Smooth muscle cell of the brain vasculature (primary cell): ENCODE measurements at places on chromosomes 3 and 15.

GRCh38 chr15:67359431-67360079, 105.0 kb downstream of the IQCH start:
- no peak for DNase-seq

DNA sequence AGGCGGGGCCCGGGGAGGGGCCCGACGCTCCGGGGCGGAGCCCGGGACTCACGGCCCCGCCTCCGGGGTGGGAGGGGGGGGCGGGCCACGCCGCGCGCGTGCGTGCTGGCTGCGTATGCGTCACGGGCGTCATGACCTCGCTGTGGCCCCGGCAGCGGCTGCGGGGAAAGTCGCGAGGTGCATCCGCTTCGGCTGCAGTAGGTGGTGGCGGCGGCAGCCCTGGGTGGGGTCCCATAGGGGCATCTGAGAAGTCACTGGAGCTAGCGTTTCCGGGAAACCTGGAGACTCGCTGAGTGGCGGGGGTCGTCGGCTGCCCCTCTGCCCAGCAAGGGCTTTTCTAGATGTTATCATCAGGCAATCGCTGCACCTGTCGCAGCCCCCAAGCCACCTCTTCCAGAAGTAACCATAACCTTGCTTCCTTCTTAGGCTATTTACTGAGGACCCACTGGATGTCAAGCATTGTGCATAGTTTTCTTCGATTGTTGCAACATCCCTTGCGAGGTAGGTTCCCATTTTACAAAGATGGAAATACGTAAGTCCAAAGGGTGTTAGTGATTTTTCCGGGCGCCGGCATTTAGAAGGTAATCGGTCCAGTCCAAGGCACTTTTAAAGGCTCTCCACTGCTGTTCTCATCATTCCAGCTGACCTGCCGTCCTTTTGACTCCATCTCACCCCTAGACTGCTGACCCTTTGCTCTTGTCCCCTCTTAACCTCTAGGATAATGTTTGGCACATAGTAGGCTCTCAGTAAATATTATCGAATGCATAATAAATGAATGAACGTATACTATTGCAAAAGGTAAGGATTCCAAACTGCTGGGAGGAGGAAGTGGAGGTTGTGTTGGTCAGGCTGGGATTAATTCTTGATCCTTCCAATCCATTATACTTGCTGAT, at the start of gene GDPGP1:
Gene GDPGP1 (plus strand): TSS at position 114 of the 893 bp plus-strand sequence. CDS start 6,700 bp downstream, outside the sequence.
- peak; percentile 85 for DNase-seq

DNA sequence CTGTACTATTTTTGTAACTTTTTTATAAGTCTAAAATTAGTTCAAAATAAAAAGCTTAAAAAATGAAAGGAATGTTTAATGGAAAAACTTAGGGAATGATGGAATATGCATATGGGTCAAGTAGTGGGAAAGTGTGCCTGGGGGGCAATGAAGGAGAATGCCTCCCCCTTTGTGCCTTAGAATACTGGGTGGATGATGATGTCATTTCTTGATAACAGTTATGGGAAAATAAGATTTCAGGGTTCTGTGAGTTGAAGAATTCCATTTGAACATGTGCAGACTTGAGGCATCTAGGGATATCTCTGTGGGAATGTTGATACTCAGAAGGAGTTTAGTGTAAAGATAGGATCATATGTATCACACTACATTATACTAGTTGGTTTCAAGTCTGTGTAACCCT, 13.8 kb downstream of the WDR93 start:
- DNase-seq: no peak

GRCh38 chr3:69445498-69445897, 59.6 kb upstream of the FRMD4B start:
- DNase-seq: no peak

- no peak for DNase-seq
Observed at GRCh38 chr15:52652984-52653383, 26.2 kb downstream of the ATOSA start.

GRCh38 chr3:127473244-127474024, 117.1 kb downstream of the TPRA1 start:
- DNase-seq: no peak

DNA sequence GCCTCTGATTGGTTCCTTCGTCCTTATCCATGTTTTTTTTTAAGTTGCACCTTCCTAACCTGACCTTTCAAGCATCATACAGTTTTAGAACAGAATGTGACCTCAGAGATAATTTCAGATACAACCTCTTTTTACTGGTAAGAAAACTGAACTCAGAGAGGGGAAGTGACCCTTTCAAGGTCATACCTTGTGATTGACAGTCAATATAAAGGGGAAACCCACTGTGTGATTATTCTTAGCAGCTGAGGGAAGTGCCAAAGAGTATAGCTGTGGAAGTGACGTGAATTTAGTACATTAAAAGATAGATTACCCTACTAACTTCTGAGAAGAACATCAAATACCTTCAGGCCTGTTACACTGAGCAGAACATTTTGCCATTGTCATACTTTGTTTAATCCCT, 319.4 kb downstream of the NEK10 start:
- no peak for DNase-seq

DNA sequence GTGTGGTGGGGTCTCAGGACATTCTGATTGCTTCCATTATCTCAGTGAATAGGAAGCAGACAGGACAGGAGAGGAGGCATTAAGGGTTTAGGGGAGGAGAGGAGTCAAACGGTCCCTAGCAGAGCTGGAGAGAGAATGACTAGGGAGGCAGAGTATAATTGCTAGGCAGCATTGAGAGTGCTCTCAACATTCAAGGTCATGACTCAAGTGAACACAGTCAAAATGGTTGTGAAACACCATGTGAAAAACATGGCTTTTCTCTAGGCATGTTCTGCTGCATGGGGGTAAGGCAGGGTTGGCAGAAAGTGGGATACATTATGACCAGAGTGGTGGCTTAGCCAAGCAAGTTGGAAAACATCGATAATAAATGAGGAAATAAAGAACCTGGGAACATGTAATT, 19.5 kb upstream of the HRH1 start:
- no peak for DNase-seq

GRCh38 chr3:146732325-146732724, 127.2 kb upstream of the PLSCR5 start:
- DNase-seq: no peak

DNA sequence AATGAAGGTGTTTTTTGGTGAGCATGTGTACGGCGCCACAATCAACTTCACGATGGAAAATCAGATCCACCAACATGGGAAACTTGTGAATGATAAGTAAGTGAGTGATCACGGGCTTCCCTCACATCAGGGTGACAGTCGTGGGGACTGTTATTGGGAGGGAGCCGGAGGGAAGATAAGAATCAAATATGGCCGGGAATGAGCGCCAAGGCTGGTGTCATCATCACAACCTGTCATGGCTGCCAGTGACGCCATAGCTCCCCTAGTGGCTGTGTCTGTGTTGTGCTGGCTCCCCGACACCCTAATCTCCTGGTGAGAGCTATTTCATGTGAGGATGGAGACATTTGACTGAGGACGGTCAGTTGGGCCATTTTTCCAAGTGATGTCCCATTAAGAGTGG, 168.5 kb downstream of the SV2B start:
- DNase-seq: no peak

DNA sequence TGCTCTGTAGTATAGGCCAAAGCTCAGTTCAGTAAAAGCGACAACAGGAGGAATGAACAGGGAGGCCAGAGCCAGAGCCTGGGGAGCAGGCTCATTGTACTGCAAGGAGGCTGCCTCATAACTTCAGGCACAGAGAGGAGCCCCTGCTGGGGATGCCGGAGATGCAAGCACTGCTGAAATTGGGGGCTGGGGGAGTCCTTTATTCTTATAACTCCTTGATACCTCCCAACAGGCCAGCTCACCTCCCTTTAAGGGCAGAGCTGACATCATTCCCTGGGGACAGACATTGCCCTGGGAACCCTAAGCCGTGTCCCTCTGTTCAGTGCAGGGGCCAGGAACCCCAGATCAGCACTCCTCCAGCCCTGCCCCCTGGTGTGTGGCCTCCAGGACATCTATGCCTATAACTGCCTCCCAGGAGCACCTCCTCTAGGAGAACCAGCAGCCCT, 83.8 kb upstream of the MRPS22 start:
- DNase-seq: no peak

GRCh38 chr3:111338059-111338698, 203.8 kb upstream of the CD96 start:
- DNase-seq: peak; percentile 77

DNA sequence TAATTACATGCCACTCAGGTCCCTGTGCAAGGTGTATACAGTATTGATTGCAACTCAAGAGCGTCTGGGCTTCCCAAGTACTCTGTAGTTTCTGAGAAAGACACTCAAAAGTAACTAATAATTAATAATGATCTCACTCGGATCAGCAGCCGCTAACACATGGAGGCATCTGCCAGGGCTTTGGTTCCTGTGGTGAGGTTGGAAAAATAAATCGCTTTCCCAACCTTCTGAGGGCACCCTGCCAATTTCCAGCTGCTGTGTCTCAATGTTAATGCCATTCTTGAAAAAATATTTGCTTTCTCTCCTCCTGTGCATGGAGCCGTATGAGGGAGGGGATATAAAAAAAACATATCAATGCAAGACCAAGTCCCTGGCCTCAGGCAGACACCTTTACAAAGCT, 116.5 kb upstream of the SLC2A2 start:
- peak; percentile 74 for DNase-seq

DNA sequence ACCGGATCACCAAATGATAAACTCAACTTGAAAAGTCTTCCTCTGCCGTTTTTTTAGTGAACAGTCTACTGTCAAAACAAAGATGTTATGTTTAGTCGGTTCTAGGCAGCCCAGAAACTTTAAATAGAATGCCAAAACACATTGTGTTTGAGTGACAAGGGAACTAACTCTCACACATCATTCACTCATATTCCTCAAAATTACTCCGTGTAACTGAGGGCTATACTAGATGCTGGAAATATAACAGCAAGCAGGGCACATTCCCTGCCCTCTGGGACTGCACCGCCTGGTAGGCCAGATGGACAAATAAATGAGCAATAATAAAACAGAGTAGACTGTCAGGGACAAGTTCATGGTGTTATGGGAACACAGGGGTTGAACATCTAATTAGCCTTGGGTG, 251.4 kb downstream of the MAGI1 start:
- DNase-seq: no peak

GRCh38 chr15:92955706-92956105, 55.6 kb downstream of the CHD2 start:
- DNase-seq: no peak

DNA sequence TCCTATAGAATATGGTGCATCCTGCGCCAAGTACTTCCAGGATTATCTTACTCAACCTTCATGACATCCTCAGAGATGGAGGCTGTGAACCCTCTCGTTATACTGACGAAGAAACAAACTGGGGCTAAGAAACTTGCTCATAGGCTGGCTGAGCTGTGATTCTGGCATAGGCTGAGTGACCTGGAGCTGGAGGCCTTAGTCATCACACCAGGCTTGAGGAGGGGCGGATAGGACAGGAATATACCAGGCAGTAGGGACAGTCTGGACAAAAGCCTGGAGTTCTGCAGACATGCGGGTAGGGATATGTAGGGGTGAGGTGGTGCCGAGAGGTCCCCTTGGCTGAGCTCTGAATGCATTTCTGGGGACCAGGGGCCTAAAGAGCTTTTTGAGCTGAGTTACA, 18.1 kb downstream of the HEMK1 start:
- no peak for DNase-seq

DNA sequence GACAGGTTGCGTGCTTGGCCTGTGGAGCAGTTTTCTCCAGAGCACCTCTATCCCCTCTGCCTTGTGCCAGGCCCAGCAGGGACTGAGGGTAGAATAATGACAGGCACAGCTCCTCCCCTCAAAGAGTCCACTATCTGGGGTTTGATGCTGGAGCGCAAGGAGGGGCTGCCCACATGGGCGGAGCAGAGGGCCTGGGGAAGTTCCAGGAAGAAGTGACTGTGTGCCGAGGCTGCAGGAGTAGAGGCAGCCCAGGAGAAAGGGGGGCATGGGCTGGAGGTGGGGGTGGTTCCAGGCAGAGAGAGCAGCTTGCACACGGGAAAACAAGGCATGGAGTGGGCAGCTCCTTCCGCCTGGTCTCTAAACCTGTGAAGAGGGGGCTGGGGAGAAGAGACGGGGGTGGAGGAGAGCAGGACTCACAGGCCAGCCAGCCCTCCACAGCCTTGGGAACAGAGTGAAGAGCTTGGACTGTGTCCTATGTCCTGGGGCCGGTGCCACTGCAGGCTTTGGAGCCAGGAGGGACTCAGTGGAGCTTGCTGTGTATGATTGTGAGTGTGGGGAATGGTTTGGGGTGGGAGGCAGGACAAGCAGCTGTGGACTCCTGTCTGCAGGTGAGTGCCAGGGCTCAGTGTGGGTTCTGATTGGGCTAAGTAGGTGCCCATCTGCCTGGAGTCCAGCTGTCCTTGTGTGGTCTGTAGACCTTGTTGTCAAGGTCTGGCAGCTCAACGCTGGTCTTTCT, 48.1 kb downstream of the APBA2 start:
- no peak for DNase-seq

DNA sequence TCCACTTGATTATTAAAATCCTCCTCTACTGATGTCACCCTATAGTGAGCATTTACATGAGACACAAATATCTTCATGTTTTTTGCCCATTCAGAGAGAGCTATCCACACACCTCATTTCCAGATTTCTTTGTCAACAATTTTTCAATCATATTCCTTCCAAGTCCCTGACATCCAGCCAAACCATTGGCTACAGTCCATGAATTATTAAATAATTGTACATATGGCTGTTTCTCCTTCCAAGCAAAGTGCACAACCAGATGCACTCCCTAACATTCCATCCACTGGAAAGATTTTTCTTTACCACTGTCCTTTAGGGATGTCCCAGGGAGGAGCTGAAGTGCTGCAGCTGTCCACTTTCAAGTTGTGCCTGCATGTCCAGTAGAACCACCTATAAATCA, 328.0 kb upstream of the MDFIC2 start:
- DNase-seq: no peak

DNA sequence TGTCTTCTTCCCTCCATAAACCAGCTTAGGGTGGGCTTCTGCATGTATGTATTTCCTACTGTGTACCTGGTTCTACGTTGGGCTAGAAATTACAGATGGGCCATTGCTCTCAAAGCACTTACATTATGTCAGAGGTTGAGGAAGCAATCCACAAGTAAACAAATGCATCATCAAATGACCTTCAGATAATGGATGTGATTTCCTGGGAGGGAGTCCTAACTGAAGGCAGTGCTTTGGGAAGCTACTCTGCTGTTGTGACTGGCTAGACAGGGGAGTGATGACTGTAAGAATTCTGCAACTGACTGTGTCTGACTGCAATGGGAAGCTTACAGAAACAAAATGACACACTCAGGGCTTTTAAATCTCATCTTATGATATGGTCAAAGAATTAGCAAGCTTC, 71.0 kb upstream of the PRR23E start:
- no peak for DNase-seq

DNA sequence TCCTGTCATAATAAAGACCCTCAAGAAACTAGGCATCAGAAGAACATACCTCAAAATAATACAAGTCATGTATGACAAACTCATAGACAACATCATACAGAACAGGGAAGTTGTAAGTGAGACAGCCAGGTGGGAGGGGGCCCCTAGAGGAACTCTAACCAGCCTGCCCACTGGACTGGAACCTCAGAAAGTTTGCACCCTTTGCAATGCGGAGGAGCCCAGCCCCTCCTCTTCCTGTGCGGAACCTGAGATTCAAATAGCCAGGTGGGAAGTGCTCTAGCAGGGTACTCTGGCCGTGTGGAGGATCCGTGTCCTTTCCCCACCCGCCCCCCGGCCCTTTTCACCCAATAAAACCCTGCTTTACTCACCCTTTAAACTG, 387.0 kb upstream of the CBLB start:
- DNase-seq: no peak
